Cerebellar nuclear complex (tissue), 1 donor: ENCODE measurements at places on chromosomes 12 and 14.

GRCh38 chr12:125053821-125054220 is 11.4 kb upstream of the AACS start:
- no peak for DNase-seq

- DNase-seq: no peak
Observed at GRCh38 chr14:51219473-51220448, 20.3 kb upstream of the TMX1 start.

DNA sequence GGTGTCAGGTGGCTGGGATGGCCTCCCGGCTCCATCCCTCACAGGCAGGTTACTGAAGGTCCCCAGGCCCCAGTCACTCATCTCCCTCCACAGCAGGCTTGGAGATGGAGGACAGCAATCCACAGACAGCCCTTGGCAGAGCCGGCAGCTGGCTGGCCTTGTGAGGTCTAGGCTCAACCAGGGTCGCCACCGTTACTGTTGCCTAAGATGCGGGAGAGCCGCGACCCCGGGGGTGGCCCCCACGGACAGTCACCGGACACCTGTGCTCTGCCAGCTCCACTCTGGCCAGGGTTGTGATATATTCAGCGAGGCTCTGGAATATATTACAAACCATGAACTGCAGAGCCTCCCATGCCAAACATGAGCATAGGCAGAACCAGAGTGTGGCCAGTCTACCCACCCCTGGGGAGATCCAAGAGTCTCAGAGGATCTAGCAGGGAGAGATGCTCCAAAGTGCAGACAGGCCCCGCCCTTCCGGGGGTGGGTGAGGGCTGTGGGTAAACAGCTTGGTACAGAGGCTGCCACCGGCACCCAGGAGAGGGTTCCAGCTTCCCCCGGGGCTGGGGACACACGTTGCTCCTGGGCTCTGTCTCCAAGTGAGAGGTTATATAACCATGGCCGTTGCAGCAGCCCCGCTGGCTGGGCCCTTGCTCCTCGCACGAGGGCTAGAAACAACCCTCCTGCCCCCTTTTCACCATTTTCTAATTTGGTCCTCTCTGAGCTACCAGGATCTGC is 55.9 kb upstream of the DIO3 start:
- DNase-seq: no peak

DNA sequence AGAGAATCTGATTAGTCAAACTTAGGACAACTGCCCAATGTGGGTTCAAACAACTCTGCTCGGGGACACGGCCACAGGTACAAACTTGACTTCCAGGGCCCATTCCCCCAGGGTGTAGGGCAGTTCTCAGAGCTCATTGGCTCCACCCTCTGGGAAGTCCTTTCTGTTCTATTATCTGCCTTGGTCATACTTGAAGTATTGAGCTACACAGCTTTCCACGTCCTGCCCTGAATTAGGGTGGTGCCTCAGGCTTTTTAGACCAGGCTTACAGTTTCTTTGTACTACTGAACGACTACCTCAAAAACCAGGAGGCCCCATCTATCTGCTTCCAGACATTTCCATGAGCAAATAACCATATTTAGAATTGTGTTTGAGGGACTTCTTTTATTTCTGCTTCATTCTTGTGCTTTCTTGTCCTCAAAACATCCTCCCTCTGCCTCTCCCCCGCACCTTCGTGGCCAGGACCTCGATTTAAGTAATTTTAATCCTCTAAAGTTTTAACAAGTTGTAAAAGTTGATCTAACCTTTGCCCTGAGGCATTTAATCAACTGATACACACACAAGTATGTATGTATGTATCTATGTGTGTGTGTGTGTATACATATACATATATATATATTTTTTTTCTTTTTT is 281.7 kb upstream of the AMIGO2 start:
- DNase-seq: no peak

- no peak for DNase-seq
Observed at GRCh38 chr12:83122623-83122934, 435.9 kb downstream of the TMTC2 start.

DNA sequence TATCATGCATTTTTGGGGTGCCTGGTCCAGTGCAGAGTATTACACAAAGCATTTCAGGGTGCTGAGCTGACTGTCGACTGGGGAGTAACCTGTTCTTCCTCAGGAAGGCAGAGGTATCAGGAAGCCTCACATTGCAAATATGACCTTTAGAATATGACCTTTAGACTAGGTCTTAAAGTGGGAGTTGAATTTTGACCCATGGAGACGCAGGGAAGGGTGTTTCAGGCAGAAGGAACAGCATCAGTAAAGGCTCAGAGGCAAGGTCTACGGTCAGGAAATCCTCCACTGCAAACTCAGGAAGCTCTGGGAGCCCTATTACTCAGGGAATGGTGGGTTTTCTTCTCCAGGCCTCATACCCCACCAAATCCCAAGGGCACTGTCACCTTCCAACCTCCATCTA is 11.3 kb downstream of the HNF1A start:
- DNase-seq: no peak

DNA sequence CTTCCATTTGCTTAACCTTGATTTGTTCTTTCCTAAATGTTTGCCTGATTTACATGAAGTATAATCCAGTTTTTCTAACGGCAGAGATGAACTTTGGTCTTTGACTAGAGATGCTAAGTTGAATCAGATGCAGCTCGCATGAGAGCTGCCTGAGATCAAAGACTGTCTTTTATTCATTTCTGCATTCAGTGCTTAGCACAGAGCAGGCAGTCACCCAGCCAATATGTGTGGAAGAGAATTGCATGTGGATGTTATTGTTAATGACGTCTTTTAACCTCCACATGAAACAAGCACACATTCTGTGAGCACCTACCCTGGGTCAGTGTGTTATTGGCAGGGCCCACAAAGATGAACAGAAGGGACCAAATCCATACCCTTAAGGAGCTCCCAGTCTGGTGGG is 99.2 kb downstream of the SLC5A8 start:
- no peak for DNase-seq

- DNase-seq: no peak
Observed at GRCh38 chr12:76503957-76504356, 55.6 kb downstream of the OSBPL8 start.
